ENCODE measurements at places on chromosomes 12 and 14.

DNA sequence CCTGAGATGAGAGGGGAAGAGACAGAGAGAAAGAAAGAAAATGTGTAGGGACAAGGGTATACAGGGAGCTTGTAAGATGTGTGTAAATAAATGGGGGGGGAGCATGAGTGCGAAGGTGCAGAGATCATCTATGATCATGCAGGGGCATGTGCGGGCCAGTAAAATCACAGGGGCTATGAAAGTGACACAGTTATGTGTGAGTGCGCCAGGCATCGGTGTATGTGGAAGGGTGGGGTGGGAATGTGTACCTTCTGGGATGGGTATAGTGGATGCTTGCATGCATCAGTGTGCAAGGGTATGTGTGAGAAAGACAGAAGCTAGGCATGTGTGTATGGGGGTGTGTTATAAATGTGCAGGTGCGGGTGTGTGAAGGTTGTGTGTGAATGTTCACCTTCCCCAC lies 18.4 kb upstream of the KRT78 start:
- no peak for DNase-seq

GRCh38 chr12:111178181-111179081 lies 190.5 kb downstream of the PHETA1 start:
- no peak for DNase-seq

GRCh38 chr14:73428353-73428824 lies 30.0 kb downstream of the NUMB start:
- DNase-seq: no peak

- no peak for DNase-seq
Observed at GRCh38 chr12:111766608-111767361, at the start of gene ALDH2. Gene ALDH2, plus strand, starts transcription at chr12:111766933. Its CDS starts 50 bp downstream, at chr12:111766983.

DNA sequence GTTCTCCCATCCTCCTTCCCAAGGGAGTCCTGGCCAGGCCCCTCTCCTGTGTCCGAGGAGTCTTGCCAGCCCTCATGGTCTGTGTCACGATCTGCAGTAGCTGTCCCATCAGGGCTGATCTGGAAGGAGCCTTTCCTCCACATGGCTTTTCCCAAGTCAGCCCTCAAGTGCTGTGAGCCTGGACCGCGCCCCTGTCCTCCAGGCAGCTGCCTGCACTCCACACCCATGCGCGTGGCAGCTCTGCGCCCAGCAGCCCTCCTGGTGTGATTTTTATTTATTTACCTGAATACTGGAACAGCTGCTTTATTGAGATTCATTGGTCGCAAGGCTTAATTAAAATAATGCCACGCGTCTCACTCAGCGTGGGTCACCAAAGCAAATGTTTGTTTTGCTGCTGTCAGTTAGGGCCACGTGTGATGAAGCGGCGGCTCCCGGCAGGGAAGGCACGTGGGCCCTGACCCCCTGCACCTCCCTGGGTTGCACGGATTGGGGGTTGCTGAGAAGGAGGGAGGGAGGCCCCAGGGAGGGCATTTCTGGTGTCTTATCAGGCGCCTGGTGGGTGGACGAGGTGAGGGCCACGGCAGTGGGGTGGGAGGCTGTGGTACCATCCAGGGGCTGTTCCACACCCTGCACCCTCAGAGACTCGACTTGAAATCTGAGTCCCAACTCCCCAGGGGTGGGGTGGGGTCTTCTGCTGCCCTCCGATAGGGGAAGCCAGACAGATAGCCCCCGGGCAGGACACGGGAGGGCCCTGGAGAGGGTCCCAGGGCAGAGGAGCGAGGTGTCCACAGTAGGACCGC lies 206.3 kb upstream of the C14orf180 start:
- peak; percentile 38 for DNase-seq

- DNase-seq: peak; percentile 46
Observed at GRCh38 chr12:47715393-47715876, 9.6 kb upstream of the RPAP3 start.

DNA sequence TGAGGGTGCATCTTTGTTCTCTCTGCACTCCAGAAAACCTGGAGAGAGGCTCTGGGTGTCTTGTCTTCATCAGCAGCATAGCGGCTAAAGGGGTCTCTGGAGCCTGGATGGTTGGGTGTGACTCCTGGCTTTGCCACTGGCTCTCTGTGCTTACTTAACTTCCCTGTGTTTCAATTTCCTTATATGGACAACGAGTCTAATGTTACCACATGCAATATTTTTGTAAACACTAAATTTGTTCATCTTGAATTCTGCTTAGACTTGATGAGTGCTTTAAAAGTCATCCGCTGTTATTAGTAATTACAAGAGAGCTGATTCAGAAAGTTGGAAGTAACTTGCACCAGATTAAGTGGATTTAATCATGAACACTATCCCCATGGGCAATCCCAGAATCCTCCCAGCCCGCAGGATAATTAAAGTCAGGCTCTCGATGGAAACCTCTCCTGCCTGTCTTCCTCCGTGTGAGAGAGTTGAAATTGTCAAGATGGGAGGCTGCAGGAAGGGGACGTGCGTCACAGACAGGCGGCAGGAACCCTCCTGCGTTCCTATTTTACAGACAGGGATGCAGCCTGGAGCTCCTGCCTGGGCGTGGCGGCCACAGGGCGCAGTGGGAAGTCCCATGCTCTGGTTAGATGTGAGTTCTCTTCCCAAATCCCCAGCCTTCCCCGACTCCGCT lies 201.2 kb downstream of the TTC8 start:
- DNase-seq: no peak

- no peak for DNase-seq
Observed at GRCh38 chr12:12447236-12447635, 90.4 kb downstream of the BORCS5 start.

- DNase-seq: peak; percentile 15
Observed at GRCh38 chr12:92068459-92068858, 77.2 kb downstream of the BTG1 start.

DNA sequence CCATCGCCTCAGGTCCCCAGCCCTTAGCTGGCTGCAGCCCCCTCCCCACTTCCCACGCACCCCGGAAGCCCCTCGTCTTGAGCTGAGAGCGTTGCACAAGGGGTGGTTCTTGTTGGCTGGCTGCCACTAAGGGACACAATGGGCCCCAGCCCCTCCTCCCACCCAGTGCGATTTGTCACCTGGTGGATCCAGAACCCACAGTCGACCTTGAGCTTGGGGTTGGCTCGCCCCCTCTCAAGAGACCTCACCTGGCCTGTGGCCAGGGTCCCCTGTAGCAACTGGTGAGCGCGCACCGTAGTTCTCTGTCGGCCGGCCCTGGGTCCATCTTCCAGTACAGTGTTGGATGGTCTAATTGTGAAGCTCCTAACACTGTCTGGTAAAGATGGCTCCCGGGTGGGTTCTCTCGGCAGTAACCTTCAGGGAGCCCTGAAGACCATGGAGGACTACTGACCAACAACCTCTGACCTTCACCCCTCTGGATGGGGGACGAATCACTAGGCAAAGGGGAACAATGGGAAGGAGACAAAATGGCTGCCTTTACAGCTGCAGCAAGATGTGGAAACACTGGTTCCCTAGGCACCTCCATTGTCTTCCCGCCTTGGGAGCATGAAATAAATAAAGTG lies 6.6 kb downstream of the PHB2 start:
- no peak for DNase-seq

GRCh38 chr14:57346741-57347140 lies 43.6 kb upstream of the NAA30 start:
- DNase-seq: peak; percentile 53

DNA sequence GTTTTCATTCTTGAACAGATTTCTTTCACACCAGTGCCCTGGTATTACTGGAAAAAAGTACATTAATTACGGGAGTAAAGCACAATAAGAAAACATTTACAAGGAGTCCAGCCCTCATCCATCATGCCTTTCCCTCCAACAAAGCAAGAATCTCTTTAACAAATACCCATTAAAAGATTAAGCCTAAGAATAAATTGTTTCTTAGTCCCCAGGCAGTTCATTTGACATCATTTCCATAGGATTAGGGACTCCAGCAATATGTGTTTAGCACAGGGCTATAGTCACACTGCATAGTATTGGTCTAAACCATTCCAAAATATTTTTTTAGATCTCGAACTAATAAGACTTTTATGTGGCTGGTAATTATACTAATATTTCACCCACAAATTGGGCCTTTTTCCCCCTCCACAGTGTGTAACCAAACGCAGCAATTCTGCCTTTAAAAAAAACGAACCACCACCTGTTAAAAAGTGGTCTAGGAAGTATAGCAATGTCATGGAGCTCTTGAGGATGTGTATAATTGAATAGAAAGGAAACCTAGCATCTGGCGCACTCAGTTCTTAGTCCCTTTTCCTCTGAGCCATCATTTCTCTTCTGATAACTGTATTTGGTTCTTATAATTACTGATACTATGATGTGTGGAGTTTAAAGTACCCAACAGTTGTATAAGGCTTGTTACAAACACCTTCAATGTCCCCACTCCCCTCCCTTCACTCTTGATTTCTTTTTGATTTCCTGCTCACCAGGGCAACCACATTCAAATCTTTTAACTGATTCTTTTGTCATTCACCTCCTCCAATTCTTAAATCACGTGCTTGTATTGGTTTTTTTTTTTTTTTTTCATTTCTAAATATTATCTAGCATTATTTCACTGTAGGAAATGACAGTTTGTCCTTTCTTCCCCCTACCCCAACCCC lies 138.7 kb downstream of the ETV6 start:
- no peak for DNase-seq

GRCh38 chr12:114658002-114658441 lies 26.0 kb downstream of the TBX3 start:
- DNase-seq: no peak

GRCh38 chr12:118851891-118852290 lies 129.4 kb upstream of the SRRM4 start:
- no peak for DNase-seq

DNA sequence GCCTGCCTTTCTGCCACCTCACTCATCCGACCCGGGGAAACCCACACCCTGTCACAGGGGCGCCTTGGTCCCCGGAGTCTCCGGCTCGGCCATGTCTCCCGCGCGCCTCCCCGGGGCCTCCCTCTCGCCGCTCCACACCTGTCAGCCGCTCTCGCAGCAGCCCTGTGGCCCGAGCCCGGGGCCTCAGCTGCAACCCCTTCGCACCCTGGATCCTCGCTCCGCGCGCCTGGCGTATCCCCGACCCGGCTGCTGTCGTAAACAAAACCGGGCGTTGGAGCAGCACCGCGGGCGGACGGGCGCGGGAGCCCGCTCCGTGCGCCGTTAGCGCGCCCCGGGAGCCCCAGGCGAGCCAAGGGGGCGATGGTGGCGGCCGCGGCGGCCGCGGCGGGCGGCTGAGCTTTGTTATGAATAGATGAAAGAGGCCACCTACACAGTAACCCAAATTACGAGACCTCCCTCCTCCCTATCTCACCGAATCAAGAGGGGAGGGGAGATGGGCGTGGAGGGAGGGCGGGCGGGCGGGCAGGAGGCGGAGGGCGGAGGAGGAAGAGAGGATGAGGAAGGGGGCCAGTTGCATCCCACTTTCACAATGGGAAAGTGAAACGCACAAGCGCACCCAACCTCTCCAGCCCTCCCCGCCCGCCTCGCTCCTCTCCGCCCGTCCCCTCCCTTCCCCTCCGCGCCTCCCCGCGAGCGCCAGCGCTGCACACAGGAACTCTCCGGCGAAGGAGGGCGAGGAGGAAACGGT lies at the start of gene PLXNC1:
TSS of gene PLXNC1 (plus strand) at position 587 of the 748 bp plus-strand sequence. CDS start 395 bp downstream, outside the sequence.
- no peak for DNase-seq

- DNase-seq: no peak
Observed at GRCh38 chr14:61420326-61420725, 98.9 kb downstream of the PRKCH start.

GRCh38 chr14:91112194-91112593 lies 1.7 kb upstream of the DGLUCY start:
- DNase-seq: no peak

- DNase-seq: peak; percentile 79
Observed at GRCh38 chr12:119412811-119413794, 78.6 kb downstream of the CCDC60 start.

DNA sequence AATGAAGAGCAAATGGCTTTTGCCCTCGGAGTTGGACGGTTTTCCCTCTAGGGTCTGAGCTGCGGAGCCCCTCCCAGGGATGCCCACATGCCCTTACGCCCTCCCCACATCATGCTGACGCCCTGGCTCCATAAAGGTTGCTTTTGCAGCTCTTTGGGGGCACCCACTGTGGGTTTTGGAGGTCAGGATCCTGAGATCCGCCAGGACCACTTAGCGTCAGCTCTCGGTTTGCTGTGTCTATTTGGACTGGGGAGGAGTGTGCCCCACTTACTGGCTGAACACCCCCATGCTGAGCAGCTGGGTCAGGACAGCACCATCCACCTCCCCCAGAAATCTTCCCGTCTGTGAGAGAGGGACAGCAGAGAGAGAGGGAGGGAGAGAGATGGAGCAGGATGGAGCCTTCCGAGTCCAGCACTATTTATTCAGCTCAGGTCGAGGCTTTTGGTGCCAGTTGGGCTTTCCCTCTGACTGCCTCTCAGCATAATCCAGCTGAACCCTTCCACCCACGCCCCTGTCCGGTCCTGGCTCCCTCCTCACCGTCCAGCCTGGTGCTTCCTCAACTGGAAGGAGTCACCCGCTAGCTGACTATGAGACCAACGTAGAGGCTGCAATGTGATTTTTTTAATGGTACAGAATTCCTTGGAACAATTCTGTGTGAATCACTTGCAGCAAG lies 18.9 kb upstream of the LRTM2 start:
- DNase-seq: no peak

GRCh38 chr12:123075087-123075645 lies 75.7 kb downstream of the PITPNM2 start:
- DNase-seq: no peak

- no peak for DNase-seq
Observed at GRCh38 chr12:24899503-24900075, 49.3 kb downstream of the BCAT1 start.

- no peak for DNase-seq
Observed at GRCh38 chr12:20220339-20220738, 148.0 kb upstream of the PDE3A start.

DNA sequence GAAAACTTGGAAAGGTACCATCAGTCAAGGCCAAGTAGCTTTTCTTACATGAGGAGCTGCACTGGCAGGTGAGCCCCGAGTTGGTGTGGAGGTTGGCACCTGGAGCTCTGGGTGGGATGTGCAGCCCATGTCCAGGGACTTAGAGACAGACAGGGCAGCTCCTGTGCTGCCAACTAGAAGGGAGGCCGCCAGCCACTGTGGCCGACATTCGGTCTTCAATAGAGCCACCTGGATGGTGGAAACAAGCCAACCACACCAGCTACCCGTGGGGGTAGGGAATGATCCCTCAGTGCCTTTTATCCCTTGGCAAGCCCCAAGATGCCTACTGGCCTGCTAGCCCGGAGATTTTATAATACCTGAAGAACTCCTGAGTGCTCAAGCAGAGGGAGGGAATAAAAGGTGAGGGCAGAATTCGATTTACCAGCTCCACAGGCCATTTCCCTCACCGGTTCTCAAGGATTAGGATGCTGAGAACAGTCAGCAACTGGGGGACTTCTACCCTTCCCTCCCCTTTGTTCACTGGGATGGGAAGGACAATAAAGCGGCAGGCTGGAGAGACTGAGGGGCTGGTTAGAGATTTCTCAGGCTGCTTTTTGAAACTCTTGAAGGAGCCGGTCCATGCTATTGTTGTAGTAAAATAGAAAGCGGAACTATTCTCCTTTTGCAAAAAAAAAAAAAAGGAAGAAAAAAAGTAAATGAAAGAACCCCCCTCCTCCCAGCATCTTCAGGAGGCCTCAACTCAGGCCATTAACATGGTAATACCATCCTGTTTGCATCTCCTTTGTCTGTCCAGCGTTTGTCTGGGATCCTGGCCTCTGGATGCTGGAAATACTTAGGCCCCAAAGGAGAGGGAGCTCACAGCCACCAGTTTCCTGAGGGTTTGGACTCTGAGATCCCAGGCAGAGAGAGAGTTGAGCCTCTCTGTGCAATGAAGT lies 321.6 kb downstream of the ZFP36L1 start:
- DNase-seq: no peak

Measured in NCI-H187 treated with DMSO at 0.1 percent for 48 hours (cell line).